Fibroblast of skin of back (primary cell): ENCODE measurements at places on chromosomes 3 and 15.

DNA sequence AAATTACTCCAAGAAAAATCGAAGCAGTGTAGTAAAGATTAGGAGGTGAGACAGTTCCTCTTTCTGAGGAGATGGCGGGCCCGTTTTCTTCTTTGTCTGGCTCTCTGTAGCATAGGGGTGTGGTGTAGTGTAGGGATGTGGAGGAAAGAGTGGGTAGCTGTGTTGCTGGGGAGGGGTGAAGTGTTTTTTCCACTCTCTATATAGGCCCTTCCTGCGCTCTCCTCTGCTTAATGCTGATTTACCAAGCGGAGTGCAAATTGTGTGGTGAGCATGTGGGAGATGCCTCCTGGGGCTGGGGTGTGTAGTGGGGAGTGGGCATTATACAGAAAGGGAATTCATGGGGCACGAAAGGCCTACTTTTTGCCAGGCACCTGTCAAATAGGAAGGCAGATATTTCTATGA lies 94.9 kb downstream of the ST6GAL1 start:
- no peak for DNase-seq

DNA sequence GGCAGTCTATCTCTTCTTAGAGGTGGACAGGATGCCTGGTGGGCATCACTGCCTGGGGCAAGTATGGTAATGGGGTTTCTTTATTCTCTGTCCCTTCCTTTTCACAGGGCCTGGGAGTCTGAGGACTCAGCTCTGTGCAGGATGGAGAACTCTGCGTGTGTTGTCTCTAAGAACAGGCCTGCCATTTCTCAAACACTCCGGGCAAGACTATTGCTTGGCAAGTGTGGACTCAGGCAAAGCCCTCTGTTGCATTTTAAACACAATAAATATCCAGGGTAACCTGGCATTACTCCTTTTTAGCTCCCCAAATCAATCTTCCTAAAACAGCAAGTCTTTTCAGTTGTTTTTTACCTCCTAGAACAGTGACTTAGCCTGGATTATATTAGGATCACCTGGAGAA lies 185.1 kb upstream of the ROPN1 start:
- no peak for DNase-seq

- DNase-seq, result peak; percentile 66
Measured at GRCh38 chr3:38138349-38139190, at the start of gene MYD88. MYD88 (plus strand) TSS chr3:38138661; CDS start chr3:38138701, 40 bp downstream.

- DNase-seq, result no peak
Measured at GRCh38 chr3:50303013-50303815, at the start of gene HYAL1. HYAL1 (minus strand) TSS chr3:50303574; CDS start chr3:50302956, 618 bp downstream.

- DNase-seq, result no peak
Measured at GRCh38 chr3:159632851-159633250, 355.8 kb upstream of the IL12A start.

DNA sequence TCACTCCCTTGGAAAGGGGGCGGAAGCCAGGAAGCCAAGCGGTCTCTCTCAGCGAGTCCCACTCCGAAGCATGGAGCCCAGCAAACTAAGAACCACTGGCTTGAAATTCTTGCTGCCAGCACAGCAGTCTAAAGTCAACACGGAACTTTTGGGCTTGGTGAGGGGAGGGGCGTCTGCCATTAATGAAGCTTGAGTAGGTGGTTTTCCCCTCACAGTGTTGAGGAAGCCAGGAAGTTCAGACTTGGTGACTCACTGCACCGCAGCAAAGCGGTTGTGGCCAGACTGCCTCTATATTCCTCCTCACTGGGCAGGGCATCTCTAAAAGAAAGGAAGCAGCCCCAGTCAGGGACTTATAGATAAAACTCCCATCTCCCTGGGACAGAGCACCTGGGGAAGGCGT lies 665.4 kb upstream of the CBLB start:
- DNase-seq, result peak; percentile 58

DNA sequence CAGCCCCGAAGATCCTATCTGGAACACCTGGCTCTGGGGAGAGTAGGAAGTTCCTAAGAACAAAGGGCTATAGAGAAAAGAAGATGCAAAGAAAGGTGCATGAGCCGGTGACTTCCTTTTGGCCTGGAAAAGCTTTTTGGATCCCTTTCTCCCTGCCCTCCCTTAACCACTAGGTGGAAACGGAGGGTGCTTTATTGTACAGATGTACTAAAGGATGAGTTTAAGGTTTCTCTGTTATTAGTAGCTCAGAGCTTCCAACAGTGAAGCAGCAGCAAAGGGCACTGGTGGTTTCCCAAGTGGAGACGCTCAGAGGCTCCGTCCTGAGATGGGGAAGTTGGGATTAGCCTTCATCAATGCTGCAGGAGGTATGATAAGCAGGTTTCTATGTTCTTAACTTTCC lies 5.9 kb upstream of the ADGRG7 start:
- peak; percentile 45 for DNase-seq

- no peak for DNase-seq
Measured at GRCh38 chr3:63037116-63037515, 161.9 kb upstream of the CADPS start.

DNA sequence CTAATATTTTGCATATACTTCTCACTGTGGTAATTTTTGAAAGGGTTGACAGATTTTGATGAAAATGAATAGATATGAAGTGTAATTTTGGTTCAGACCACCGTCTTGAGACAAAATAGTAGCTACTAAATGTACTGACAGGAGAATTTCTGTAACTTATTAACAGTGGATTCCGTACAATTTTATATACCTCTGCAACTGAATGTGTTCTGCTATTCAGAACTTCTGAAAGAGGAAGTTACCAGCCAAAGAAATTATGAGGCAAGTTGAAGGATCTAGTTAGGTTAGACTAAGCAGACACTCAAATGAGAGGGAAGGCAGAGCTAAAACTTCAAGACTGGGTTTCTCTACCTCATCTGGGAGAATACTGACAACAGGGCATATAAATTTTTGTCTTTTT lies 29.4 kb downstream of the GAP43 start:
- DNase-seq, result no peak

- no peak for DNase-seq
Measured at GRCh38 chr3:162938083-162938482, 1441.5 kb downstream of the OTOL1 start.

- DNase-seq, result peak; percentile 82
Measured at GRCh38 chr3:24299806-24300626, 194.6 kb downstream of the THRB start.

DNA sequence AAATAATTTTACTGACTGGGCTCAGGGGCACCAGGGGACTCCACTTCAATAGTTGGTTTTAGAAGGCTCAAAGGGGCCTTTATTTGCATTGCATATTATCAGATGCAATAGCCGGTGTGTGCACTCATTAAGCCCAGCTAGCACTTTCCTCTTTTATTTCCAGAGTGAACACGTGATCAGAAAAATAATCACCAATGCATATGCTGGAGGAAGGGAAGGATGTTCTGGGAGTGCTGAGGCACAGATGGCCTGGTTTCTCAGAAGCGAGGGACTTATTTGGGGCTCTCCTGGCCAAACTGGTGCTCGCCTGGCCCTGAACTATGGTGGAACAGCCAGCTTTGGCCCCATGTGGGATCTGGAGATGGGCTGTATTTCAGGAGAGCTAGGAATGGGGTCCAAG lies 60.4 kb upstream of the SEC13 start:
- no peak for DNase-seq

- no peak for DNase-seq
Measured at GRCh38 chr15:51245628-51246027, 92.8 kb downstream of the CYP19A1 start.

DNA sequence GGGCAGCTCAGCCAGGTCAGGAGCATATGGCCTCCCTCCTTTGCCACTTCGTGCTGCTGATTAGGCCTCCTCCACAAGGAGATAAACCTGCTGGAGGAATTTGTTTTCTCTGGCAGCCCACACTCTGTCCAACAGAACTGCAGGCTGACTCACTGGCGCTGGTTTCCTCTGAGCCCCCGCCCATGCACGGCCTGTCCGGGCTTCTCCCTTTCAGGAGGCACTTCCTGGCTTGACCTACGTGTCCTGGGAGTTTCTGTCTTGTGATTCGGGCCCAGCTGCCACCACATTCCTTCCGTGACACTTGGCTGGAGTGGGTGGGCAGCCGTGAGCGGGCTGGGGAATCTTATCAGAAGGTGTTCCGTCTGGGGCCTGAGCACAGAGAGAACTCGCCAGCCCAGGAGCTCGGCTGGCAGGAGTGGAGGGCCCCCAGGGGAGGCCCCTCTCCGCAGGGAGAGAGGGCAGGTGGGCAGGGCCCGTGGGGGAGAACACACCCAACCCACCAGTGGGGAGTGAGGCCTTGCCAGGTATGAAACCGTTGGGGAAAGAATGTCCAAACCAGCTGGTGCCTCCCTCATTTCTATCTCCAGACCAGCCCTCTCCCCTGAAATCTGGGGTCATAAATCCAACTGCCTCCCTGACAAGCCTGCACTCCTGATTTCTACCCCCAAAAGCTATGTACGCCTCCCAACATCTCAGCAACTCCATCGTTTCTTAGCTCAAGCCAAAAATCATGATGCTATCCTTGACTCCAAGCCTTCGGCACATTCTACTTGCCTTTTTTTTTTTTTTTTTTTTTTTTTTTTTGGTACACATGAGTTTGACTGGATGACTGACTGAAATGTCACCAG lies 110.6 kb upstream of the MEF2A start:
- DNase-seq, result peak; percentile 94

DNA sequence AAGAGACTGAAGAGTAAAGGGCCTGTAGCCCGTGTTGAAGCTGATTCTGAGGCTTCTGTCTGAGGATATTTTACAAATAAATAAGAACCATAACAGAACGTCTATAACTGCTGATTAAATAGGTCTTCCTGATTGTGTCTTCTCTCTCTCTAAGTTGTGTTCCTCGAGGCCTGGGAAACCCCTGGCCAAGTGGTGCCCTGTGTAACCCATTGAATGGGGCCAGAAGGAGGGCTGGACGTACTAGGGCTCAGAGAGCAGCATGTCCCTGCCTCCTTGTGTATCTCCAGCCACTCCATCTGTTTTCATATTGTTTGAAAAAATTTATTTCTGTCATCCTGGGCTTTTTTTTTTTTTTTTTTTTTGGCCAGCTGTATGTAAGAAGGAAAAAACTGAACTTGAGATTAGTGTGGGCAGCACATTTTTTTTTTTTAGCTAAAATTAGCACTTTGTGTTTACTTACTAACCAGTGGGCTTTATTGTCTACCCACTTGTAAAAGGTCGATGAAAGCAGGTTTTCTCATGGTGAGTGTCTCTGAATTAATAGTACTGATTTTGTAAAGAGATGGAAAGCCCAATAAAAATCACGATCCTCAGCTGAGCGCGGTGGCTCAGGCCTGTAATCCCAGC lies 10.7 kb downstream of the DHX30 start:
- no peak for DNase-seq

DNA sequence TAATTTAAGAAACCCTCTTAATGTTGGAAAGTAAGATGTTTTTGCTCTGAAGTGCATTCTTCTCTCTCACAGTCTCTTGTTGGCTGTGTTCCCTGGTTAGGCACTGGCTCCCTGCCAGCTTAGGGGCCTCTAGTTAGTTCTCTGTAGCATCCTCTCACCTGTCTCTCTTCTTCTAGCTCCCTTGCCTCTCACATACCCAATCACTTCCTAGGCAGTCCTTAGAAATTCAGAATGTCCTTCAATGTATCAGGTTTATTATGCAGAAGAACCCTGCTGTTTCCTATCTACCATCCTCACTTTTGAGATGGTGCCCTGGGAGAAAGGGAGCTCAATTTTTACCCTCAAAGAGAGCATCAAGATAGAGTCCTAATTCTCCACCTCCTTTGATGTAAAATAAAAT lies 36.2 kb upstream of the CPNE4 start:
- no peak for DNase-seq

- DNase-seq, result no peak
Measured at GRCh38 chr15:49418811-49419210, 4.2 kb upstream of the FGF7 start.

GRCh38 chr3:71400986-71401451 lies 182.5 kb downstream of the FOXP1 start:
- peak; percentile 48 for DNase-seq

DNA sequence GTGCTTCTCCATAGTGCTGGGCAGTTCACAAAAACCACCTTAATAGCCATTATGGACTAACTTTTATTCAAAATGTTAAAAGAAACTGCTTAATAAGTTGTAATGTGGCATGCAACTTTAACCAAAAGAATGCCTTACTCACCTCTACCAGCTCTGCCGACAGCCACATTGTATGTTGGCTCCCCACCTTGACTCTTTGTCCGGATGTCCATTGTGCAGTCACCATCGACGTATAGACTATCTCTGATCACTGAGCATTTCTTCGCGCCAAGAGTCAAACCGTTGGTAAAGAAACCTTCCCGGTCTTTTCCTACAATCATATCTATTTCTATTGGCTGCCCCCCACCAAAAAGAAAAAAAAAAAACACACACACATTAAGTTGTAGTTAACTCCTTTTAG lies 2.5 kb downstream of the PFN2 start:
- peak; percentile 53 for DNase-seq

- DNase-seq, result no peak
Measured at GRCh38 chr3:75985432-75985831, 200.1 kb upstream of the ZNF717 start.

DNA sequence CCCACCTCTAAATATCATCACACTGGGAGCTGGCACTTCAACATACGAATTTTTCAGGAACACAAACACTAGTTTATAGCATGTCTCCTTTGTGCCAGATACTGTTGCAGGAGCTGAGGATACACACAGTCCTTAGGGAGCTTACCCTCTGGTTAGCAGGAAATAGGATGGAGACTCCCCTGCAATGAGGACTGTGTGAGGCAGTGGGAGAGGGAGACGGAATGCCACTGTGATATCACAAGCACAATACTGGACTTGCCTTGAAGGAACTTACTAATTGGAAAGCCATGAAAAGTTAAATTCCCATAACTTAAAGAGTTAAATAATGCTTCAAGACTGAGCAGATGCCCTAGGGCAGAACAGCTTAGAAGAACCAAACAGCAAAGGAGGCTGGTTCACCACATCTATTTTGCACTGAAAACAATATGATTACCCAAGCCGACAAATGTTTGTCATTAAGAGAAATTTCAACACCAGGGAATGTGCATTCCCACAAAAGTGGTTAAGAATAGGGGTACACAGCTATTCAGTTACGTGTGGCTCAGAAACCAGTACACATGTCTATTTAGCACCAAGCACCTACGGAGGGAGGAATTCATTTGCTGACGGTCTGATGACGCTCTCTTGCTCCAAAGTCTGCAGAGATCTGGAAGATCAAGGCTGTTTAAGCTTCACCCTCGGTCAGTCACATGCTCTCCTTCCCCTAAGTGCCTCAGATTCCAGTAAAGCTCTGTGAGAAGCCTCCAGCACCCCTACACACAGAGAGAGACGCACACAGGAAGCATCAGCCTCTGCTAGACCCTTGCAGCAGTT lies 5.2 kb downstream of the TBC1D2B start:
- peak; percentile 79 for DNase-seq

DNA sequence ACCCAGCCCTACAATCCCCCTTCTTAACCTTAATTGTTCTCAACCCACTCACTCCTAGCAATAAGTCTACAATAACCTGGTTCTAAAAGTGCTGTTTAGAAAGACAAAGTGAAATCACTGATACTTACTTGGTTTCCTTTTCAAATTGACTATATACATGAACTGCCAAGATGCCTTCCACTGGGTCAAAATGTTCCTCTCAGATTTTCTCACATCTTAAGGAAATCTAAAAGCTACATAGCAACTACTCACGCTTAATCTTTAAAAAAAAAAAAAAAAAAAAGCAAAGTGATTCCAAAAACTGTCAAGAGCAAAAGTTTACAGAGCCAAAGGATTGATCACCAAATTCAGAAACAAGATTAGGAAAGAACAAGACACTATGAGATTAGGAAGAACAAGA lies 68.7 kb upstream of the MAP4 start:
- no peak for DNase-seq
